Progenitor cell of endocrine pancreas (in vitro differentiated cells): ENCODE measurements at places on chromosomes 5 and 9. TPM values are rescaled to one million over a fixed set of nuclear protein-coding genes. Genes with fewer than 3 reads are reported as not detected.

The COL15A1 gene
- not detected in 2 replicates for total RNA-seq

GRCh38 chr5:59241119-59241518, 652.4 kb downstream of the PDE4D start:
- no peak for DNase-seq

DNA sequence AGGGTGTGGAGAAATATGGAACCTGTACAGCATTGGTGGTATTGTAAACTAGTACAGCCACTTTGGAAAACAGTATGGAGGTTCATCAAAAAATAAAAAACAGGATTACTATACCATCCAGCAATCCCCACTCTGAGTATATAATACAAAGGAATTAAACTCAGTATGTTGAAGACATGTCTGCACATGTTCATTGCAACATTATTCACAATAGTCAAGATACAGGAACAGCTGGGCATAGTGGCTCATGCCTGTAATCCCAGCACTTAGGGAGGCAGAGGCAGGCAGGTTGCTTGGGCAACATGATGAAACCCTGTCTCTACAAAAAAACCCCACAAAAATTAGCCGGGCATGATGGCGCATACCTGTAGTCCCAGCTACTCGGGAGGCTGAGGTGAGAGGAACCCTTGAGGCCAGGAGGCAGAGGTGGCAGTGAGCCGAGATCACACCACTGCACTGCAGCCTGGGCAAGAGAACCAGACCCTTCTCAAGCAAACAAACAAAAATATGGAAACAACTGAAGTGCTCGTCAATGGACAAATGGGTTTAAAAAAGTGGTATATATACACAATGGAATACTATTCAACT, 63.6 kb downstream of the TMEM174 start:
- no peak for DNase-seq

- no peak for DNase-seq
Measured at GRCh38 chr9:696332-697323, 144.9 kb upstream of the DMRT1 start.

GRCh38 chr5:142447887-142448286, 123.1 kb upstream of the SPRY4 start:
- DNase-seq: no peak
